ENCODE measurements at places on chromosomes 12 and 14.

DNA sequence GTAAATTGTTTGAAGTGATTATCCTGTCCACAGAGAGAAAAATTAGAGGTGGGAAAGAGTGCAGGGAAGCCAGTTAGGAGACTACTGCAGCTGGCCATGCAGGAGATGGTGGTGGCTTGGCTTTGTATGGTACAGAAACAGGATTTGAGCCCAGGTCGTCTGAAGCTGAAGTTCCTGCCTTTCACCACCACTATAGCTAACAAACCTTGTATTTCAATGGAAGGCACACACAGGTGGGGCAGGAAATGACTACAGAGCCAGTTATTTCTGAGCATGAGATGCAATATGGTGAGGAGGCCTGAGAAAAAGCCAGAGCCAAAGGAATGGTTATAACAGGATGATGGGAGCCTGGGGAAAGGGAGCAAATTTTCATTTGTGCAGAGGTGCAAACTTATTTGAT lies 103.9 kb downstream of the BTG1 start:
- DNase-seq = no peak

- DNase-seq = peak; percentile 100
These were observed at the start of gene GLRX5 for GRCh38 chr14:95534299-95535225. Gene GLRX5, plus strand, starts transcription at chr14:95535050. Its CDS starts 40 bp downstream, at chr14:95535090.

DNA sequence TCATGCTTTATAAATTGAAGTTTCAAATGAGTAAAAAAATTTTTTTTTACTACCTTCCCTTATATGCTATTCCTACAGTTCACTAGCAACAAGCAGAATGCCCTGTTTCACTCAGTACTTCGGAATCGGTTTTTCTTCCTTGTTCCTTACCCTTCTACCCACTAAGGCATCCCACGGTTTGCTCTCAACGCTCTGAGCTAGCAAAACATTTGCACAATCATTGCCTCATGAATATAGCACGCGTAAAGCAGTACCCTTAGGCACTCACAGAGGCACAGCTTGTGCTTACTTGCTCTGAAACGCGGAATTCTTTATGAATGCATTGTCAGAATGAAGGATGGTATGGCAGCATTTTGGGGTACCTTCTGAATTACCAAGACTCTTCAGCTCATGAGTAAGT lies 45.0 kb downstream of the PPP1R13B start:
- no peak for DNase-seq

- DNase-seq = no peak
These were observed 180.7 kb upstream of the SLC38A2 start for GRCh38 chr12:46553266-46553665.

DNA sequence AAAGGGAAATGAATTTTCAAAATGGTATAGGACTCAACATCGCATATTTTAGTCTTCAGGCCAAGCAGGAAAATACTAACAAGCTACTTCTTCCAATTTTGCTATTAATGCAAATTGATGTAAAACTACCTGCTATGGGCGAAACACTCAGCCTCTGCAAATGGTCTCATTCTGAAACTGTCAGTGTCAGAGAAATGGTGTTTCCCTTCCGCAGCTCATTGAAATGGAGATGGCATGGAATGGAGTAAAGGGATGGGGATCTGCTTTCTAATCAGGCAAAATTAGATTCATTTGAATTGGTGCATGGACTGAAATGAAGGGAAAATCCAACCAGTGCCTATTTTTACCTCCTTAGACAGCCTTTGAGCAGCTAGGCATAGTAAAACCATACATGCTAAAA lies 80.4 kb upstream of the EEA1 start:
- DNase-seq = no peak

- DNase-seq = no peak
These were observed 215.3 kb downstream of the CHST11 start for GRCh38 chr12:104672096-104672445.

DNA sequence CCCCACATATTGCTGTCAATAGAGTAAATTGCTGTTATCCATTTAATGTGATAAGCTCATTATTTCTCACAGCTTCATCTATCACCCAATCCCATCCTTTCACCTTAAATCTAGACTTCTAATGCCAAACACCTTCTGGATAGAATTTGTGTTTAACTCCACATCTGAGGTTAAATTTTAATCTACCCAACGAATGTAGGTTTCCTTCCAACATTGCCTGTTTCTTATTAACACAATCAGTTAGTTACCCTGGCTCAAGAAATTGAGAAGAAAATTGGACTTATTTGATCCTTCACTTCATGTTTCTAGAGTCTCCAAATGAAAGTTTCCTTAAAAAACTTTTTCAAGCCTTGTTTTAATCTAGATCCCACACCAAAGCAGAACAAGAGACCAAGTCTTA lies 67.3 kb downstream of the PTPRO start:
- no peak for DNase-seq

DNA sequence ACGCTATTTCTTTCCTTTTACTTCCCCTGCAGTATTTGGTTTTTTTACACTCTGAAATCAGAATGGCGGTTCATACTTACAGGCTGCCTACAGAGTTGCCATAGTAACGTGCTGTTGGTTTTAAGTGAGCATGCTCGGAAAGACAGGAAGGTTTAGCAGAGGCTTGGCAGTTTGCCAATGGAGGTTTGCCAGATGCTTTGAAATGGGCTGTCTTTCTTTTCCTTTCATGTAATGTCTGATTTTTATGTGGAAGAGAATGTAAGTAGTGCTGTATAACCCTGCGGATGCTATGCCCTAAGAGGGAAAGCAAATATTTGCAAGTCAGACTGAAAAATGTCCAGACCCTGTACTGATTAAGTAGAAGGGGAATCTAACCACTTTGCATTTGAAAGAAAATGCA lies 32.8 kb downstream of the ARID4A start:
- peak; percentile 95 for DNase-seq

GRCh38 chr12:6158749-6159148 lies 34.3 kb upstream of the VWF start:
- DNase-seq = no peak

GRCh38 chr12:51341251-51342007 lies 5.0 kb downstream of the CELA1 start:
- DNase-seq = peak; percentile 70

GRCh38 chr12:109734219-109735000 lies 20.8 kb downstream of the FAM222A start:
- peak; percentile 29 for DNase-seq

DNA sequence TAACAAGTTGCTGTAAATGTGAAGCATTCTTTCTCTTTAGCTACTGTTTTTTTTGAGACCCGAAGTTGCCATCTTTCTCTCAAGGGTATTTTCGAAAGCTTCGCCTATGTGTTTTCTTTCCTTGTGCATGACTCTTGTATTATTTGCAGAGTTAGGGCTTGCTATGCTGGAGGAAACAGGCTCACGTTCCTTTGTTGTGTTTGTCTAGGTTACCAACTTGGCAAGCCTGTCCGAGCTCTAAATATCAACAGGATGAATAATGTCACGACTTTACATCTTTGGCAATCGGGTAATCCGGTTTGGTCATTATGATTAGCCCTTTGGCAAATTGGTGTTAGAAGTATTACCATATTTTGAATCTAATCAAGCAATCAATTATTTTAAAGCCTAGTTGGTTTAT lies 15.9 kb upstream of the ATP6V0A2 start:
- DNase-seq = no peak

DNA sequence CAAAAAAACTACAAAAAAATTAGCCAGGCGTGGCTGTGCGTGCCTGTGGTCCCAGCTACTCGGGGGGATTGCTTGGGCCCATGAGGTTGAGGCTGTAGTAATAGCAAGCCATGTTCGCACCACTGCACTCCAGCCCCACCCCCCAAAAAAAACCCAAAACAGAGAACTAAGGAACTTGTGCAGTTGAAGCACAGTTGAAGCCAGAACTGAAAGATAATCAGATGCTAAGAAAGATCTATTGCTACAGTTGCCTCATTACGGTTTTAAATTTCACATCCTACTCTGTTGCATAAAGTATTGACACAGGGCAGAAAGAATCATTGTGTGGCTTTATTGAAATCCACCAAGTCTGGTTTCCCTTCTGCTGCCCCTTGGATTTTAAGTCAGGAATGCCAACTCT lies 3.8 kb downstream of the CS start:
- no peak for DNase-seq

- no peak for DNase-seq
These were observed 66.0 kb upstream of the CLMN start for GRCh38 chr14:95385701-95386100.

DNA sequence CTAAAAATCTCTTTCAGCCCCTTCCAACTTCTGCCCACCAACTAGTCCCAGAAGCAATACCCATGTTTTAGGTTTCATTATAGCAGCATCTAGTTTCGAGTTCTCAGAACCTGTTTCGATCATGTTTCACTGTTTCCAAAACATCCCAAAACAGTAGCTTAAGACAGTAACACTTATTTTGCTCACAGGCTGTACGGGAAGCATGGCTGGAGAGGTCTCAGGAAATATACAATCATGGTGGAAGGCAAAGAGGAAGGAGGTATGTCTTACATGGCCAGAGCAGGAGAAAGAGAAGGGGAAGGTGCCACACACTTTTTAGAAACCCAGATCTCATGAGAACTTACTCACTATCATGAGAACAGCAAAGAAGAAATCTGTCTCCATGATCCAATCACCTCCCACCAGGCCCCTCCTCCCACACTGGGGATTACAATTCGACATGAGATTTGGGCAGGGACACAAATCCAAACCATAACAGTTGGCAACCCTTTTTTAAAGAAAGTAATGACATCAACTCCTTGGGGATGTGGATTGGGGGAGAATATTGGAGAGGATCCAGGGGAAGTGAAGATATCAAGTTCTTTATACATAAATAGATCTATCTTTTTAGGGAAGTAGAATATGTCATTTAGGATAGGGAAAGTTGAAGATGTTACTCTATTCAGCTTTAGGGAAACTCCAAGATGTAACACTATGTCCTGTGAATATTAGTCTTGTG lies 269.9 kb upstream of the PLEKHG7 start:
- DNase-seq = no peak

DNA sequence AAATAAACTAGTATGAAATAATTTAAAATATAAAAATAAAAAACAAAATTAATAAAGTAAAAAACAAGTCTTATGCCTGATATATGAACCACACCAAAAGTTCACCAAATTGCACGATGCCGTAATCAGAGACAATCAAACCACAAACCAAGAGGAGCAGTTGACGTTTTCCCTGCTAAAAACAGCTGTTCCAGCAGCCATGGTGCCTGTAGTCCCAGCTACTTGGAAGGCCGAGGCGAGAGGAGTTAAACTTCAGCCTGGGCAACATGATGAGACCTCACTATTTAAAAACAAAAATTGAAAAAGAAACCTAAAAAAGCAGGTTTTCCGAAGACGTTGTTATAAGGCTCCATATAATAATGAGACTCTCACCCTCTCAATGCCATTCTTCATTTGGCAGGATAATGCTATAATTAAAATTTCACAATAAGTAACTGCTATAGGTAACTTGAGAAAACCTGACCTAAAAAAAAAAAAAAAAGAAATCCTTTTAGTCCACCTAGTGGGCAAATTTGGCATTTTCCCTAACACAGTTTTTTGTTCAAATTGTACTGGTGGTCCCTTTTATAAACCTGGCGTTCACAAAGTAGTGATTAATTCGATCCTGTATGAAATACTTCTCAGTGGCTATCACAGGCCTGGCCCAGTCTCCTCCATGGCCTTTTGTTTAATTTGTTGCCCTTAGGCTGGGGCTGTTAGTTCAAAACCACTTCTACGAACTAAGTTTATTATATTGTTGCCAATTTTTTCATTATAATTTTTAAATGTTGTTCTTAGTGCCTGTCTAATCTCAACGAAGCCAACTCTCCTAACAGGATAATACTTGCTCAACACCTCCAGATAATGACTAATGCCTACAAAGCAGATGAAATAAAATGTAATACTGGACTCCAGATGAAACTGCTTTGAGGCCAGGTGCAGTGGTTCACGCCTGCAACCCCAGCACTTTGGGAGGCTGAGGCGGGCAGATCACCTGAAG lies 62.1 kb downstream of the TNFAIP2 start:
- DNase-seq = no peak

- no peak for DNase-seq
These were observed 308.2 kb downstream of the ATP23 start for GRCh38 chr12:58249610-58250009.

GRCh38 chr12:119258149-119258548 lies 76.4 kb upstream of the CCDC60 start:
- DNase-seq = no peak

GRCh38 chr14:74620497-74620921 lies 8.5 kb upstream of the LTBP2 start:
- no peak for DNase-seq

GRCh38 chr14:69547701-69548348 lies 26.8 kb downstream of the CCDC177 start:
- peak; percentile 31 for DNase-seq

- DNase-seq = no peak
These were observed 21.8 kb downstream of the WDHD1 start for GRCh38 chr14:55005071-55005470.

GRCh38 chr14:100655741-100656085 lies 68.5 kb upstream of the BEGAIN start:
- no peak for DNase-seq

GRCh38 chr12:79374545-79374944 lies 316.2 kb downstream of the PAWR start:
- DNase-seq = no peak

GRCh38 chr12:58882826-58883225 lies 37.5 kb downstream of the LRIG3 start:
- DNase-seq = no peak

GRCh38 chr12:30100741-30101140 lies 317.0 kb upstream of the TMTC1 start:
- DNase-seq = no peak

GRCh38 chr14:55514819-55515490 lies 65.1 kb upstream of the KTN1 start:
- DNase-seq = peak; percentile 39

- no peak for DNase-seq
These were observed 94.9 kb downstream of the BCAT1 start for GRCh38 chr12:24854017-24854416.
